ENCODE measurements at places on chromosomes 12 and 14.

DNA sequence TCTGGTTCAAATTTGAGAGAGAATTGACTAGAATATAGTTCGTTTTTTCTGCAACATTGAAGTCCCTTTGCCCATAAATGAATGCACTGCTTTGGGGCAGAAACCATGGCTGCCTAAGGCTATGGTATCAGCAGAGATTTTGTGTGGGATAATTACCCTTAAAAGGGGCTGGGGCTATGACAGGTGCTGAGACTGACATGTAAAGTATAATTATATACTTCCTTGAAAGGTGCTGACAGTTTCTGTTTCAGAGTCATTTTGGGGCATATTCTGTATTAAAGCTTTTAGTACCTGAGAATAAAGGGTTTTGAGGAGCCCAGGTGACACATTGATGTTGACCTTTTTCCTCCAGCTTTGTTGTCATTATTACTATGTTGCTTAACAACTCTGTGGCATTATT lies 150.3 kb upstream of the PTPRQ start:
- no peak for DNase-seq

DNA sequence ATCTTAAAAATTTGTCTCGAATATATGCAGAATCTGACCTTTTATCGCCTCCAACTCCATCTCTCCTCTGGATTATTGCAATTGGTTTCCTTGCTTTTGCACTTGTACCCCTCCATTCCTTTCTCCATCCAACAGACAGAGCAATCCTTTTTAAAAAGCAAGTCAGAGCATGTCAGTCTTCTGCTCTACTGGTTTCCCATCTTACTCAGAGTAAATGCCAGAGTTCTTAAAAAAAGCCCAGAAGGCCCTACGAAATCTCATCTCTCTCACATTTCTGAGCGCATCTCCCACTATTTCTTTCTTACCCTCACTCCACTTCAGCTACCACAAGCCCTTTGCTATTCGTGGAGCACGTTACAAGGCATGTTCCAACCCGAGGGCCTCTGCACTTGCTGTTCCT lies 236.9 kb upstream of the DDHD1 start:
- DNase-seq: no peak

- no peak for DNase-seq
Observed at GRCh38 chr12:34244608-34245007, 222.3 kb downstream of the ALG10 start.

DNA sequence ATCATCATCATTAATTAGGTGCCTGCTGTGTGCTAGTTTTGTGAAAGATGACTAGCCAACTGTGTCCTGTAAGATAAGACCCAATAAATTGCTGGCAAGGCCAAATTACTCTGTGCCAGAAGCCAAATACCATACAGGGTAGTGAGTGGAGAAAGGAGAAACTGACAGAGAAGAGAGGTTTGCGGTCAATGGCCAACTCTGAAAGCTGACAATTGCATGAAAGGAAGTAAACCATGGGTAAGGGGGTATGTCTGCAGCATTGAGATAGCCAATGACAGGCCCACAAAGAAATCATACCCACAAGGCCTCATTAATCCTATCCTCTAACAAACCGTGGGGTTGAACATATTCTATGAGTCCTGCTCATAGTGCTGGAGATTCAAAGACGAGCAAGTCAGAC lies 236.6 kb upstream of the CCDC196 start:
- no peak for DNase-seq

- DNase-seq: no peak
Observed at GRCh38 chr14:92819011-92819597, 25.0 kb downstream of the GOLGA5 start.

- no peak for DNase-seq
Observed at GRCh38 chr12:12892681-12893141, 1.3 kb downstream of the GPRC5A start.

DNA sequence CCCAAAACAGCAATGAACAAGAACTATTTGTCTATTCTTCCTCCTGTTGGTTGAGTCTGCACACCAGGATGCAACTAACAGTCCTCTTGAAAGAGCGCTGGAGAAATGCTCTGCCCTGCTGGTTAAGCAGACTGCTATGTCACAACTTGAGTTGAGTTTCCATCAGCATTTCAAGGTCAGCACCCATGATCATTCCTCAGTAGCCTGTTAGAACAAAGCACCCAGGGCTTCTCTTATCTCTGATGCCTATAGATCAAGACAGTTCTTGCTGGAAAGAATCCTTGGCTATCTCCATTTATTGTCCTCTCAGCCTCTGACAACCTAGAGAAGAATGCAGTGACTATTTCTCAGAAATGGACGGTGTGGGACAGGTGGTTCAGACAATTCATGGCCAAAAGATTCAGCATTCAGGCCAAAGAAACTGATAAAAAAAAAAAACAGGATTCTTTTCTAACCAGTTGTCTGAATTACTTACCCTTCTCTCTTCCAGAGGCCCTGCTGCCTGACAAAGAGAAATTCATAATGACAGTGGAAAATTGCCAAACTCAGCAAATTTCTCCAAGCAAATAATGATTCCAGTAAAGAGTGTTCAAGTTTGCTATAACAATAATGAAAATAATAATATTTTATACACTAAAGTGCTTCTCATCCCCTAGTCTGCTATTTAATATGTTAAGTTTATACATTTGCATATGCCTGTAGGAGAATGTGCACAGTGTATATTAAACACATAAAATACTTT lies 306.7 kb downstream of the EMP1 start:
- DNase-seq: no peak

DNA sequence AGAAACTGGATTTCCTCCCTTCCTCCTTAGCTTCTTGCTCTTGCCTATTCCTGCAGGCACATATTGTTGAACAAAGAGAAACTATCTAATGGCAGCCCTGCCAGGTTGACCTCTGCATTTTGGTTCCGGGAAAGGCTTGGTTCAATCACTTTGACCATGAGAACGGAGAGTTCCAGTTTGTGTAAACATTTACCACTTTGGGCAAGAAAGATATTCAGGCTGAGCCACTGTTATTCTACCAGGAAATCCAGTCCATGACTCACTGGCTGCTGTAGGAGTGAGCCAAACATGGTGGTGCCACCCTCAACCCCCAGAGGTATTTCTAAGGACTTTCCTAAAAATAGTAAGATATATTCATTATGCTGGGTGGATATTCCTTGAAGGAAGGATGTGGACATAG lies 242.2 kb upstream of the OR4E1 start:
- no peak for DNase-seq

GRCh38 chr12:105804591-105805265 lies 334.0 kb downstream of the NUAK1 start:
- no peak for DNase-seq

DNA sequence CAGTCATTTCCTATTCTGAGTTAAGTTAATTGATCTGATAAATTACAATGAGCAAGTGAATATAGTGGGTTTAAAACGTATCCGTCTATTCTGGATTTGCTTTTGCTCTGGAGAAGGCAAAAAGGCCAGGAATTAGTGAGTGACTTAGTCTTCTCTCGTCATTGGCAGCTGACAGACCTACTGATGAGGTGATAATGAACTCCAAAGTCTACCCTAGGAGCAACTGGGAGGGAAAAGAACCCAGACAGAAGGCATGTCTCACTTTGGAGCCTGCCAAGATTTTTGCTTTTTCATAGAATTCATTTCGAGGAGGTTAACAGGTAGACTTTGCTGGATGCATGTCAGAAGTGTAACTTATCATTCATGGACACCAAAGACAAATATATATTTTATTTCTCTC lies 270.3 kb downstream of the FBXL14 start:
- DNase-seq: no peak

All from skin of body (tissue), 3 donors.